ENCODE measurements at places on chromosomes 5 and 9.

- no peak for DNase-seq
- no peaks in the 10 kb centered on the region for H3K27me3 ChIP-seq
- no peak overlapping the region for H3K4me3 ChIP-seq
- peaks cover 3% of the 10 kb centered on the region for H3K4me1 ChIP-seq
- no peak overlapping the region for H3K27ac ChIP-seq
- peaks cover 47% of the 10 kb centered on the region for H3K36me3 ChIP-seq
Observed at GRCh38 chr5:57258052-57258451, 84.2 kb downstream of the GPBP1 start.

DNA sequence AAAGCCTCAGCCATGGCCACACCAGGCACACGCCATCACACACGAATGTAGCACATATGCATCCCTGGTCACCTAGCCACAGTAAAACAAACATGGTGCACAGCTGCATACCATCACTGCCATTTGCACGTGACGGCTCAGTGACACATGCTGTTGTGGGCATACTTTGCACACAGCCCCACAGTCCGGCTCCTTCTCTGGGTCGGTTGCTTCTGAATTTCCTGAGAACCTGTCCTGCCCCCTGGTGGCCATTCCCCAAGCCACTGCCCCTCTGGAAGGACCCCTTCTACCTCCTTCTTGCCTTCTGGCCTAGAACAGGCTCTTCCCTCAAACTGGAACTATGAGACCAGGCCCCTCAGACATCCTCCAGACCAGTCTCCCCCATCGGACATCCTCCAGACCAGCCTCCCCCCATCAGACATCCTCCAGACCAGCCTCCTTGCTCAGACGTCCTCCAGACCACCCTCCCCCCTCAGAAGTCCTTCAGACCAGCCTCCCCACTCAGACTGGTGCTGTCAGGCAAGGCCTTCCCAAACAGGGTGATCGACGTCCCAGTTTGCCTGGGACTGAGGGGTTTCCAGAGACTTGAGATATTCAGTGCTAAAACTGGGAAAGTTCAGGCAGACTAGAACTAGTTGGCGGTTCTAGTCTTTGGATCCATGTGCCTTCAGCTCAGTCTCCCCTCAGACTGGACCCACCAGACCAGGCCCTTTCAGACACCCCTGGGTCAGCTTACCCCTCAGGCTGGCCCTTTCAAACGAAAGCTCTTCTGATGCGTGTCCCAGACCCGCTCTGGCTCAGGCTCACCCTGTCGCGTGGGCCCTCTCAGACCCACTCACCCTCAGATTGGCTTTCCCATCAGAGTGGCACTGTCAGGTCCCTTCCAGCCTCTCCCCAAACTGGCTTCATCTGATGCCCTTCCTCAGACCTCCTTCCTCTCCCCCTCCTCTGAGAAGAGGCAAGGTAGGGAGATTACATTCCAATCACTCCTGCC lies 24.3 kb upstream of the ENHO start:
- no peak overlapping the region for H3K27ac ChIP-seq
- H3K27me3 ChIP-seq = peaks cover 49% of the 10 kb centered on the region
- H3K36me3 ChIP-seq = no peaks in the 10 kb centered on the region
- DNase-seq = no peak
- no peaks in the 10 kb centered on the region for H3K4me1 ChIP-seq
- no peak overlapping the region for H3K4me3 ChIP-seq

- no peaks in the 10 kb centered on the region for H3K4me1 ChIP-seq
- no peak for DNase-seq
- no peak overlapping the region for H3K4me3 ChIP-seq
- no peaks in the 10 kb centered on the region for H3K36me3 ChIP-seq
Observed at GRCh38 chr5:100519075-100519474, 16.1 kb upstream of the FAM174A start.

DNA sequence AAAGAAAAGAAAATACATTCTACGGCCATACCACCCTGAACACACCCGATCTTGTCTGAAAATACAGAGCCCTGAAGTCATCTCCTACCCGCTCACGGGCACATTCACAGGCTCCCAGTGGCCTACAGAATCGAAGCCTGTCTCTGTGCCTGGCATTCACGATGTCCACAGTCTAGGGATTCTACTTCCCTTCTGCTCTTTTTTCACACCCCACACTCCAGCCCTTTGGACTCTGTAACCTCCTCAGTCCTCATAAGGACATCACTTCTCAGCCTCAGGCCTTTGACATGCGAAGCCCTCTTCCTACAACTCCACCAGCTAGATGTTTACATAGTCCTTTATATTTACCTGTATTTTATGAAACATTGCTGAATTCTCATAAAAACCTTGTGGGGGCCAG lies 77.8 kb downstream of the CSNK1A1 start:
- H3K4me1 ChIP-seq = peaks cover 9% of the 10 kb centered on the region
- no peaks in the 10 kb centered on the region for H3K36me3 ChIP-seq
- H3K27ac ChIP-seq = no peak overlapping the region
- no peaks in the 10 kb centered on the region for H3K27me3 ChIP-seq

- H3K4me1 ChIP-seq = peaks cover 4% of the 10 kb centered on the region
- no peaks in the 10 kb centered on the region for H3K36me3 ChIP-seq
- H3K4me3 ChIP-seq = no peak overlapping the region
- H3K27ac ChIP-seq = no peak overlapping the region
- DNase-seq = no peak
- no peaks in the 10 kb centered on the region for H3K27me3 ChIP-seq
Observed at GRCh38 chr5:157598350-157598936, 22.9 kb upstream of the ADAM19 start.

GRCh38 chr5:127024821-127025220 lies 5.5 kb downstream of the MARCHF3 start:
- H3K4me1 ChIP-seq = peaks cover 17% of the 10 kb centered on the region
- H3K27ac ChIP-seq = no peak overlapping the region
- no peaks in the 10 kb centered on the region for H3K36me3 ChIP-seq
- no peak overlapping the region for H3K4me3 ChIP-seq
- DNase-seq = no peak

DNA sequence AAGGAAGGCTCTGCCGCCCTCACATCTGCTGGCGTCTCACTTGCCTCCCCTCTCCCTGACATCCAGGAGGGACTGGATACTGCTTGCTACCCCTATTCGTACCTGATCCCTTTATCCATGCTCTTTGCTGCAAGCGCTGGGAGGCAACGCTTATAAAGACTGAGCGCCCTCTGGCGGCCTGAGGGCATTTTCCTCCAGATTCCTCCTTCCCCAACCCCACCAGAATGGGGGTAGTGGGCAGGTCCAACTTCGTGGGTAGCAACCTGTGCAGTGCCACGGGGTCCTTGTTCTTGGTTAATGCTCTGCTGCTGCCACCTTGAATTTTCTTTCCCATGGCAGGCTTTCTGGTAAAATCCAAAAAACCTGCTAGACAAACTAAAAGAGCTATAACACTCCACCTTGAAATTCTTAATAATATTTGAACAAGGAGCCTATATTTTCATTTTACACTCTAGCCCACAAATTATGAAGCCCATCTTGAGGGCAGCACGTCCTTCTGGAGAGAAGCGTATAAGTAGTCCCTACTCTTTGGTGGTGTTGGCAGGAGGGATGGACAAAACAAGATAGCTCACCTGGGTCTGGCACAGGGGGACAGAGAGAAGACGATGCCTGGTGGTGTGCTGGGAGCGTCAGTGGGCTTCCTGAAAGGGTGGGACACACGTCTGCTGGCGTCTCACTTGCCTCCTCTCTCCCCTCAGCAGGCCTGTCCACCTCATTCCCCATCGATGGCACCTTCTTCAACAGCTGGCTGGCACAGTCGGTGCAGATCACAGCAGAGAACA lies 52.5 kb downstream of the JADE2 start:
- H3K36me3 ChIP-seq = peaks cover 10% of the 10 kb centered on the region
- no peaks in the 10 kb centered on the region for H3K27me3 ChIP-seq
- H3K27ac ChIP-seq = no peak overlapping the region
- peak; percentile 72 for DNase-seq
- H3K4me1 ChIP-seq = no peaks in the 10 kb centered on the region
